DMS153 (cell line): ENCODE measurements at places on chromosomes 16 and 17.

- DNase-seq: no peak
Observed at GRCh38 chr16:81520560-81521135, 76.0 kb downstream of the CMIP start.

- DNase-seq: no peak
Observed at GRCh38 chr17:76840884-76841775, 27.1 kb upstream of the MGAT5B start.

DNA sequence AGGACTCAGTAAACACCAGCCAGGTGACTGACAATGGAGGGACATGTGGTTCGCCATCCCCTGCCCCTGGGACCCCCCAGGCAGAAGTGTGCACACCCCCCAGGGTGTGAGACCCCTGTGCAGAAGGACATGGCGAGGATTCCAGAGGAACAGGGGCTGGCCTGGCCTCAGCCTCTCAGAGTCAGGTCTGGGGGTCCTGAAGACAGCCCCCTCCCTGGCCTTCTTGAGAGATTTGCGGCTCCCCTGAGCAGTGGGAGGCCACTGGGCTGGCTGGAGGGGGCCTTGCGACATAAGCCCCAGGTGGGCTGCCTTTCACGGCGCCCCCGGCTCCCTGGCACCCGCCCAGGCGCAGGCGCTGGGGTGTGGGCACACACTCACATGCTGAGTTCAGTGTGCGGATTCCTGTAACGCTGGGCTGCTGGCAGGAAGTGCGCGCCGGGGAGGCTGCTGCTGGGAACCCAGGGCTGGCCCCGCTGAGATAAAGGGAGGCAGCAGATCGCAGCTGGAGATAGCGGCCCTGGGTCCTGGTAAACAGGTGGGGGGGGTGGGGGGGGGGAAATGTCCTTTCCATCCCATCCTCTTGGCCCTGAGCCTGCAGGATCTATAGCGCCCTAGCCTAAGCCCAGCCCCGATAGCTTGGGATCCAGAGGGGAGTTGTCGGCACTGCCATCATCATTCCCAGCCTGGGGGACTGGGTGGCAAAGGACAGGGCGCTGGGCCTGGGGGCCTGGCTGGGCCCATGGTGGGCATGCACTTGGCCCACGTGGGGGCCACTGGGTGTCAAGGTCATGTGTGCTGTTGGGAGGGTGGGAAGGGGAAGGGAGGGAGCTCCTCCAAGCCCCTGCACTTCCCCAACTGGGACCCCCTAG, 27.1 kb downstream of the TMEM235 start:
- DNase-seq: peak; percentile 22

- DNase-seq: no peak
Observed at GRCh38 chr16:82187829-82188228, 17.8 kb upstream of the MPHOSPH6 start.

- no peak for DNase-seq
Observed at GRCh38 chr16:88938777-88939244, 38.2 kb downstream of the CBFA2T3 start.

DNA sequence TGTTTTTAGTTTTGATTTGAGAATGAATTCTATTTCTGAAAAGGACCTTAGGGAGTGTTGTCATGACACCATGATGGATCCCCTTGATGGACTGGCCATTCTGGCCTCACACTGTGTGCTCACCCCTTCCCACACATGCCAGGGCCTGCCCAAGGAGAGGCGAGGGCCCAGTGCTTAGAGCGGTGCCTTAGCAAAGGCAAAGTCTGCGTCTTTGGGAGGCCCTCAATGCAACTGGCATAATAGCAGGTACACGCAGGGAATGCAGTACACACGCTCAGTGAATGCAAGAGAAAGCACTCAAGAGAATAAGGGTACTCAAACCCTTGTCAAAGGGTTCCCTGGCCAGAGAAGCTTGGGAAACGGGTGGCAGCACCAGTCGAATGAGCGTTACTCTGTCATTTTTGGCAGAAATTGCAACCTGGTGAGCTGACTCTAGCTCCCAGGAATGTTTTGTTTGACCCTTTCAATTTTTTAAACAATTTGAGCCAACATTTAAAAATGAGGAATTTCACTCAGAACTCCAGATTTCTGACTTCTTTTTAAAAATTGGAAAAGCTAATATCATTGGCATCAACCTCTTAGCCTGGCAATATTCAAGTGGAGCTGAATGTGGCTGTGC, 32.1 kb downstream of the NKD1 start:
- DNase-seq: no peak
